NCI-H524 (cell line): ENCODE measurements at places on chromosomes 2 and 18.

GRCh38 chr18:60485201-60485600 lies 112.6 kb upstream of the MC4R start:
- no peak for DNase-seq

DNA sequence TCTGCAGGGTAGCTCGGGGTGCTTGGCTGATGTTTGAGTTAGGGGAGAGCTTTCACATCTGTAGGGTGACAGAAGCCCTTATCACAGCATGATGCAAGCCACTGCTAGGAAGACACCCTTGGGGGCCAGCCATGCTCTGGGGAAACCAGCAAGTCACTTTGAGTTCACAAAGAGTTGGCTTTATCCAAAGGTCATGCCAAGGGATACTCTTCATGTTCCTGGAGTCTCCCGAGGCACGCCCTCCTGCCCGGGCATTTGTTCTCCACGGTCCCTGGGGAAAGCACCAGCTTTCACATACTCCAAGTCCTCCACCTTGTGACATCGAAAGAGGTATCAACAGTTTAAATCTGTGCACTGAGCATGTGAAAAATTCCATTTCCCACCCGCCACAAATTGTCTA lies 227.7 kb downstream of the VAPA start:
- no peak for DNase-seq

- DNase-seq = no peak
These were observed 83.0 kb upstream of the HS6ST1 start for GRCh38 chr2:128401680-128402079.

DNA sequence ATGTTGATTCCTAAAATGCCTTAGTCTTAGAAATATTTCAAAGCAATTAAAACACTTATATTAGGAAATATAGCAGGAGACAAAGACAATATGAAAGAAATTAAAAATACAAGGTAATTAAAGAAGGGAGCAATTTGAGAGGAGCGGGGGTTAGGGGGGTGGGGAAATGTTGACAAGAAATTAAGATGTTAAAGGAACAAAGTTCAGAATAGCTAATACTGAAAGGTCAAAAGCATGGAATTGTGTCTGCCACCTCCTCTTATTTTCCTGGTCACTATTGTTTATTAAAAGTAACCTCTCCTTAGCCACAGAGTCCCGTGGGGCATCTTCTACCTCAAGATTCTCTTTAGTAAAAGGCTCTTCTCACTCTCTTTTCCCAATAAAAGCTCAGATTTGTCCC lies 244.1 kb downstream of the MREG start:
- no peak for DNase-seq

DNA sequence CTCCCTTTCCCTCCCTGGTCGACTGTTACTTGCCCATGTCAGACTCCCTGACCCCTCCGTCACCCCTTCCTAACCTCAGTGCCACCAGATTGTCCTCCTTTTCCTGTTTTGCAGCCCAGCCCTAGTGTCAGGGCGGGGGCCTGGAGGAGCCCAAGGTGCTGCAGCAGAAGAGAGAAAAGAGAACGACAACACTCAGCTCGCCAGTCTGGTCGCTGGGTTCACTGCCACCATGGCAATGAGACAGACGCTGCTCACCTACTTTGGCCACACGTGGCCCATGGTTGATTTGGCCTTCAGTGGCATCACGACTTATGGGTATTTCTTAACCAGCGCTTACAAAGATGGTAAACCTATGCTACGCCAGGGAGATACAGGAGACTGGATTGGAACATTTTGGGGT lies 108.4 kb upstream of the RMDN2 start:
- DNase-seq = no peak

- DNase-seq = no peak
These were observed 67.8 kb downstream of the COA5 start for GRCh38 chr2:98540536-98540935.

DNA sequence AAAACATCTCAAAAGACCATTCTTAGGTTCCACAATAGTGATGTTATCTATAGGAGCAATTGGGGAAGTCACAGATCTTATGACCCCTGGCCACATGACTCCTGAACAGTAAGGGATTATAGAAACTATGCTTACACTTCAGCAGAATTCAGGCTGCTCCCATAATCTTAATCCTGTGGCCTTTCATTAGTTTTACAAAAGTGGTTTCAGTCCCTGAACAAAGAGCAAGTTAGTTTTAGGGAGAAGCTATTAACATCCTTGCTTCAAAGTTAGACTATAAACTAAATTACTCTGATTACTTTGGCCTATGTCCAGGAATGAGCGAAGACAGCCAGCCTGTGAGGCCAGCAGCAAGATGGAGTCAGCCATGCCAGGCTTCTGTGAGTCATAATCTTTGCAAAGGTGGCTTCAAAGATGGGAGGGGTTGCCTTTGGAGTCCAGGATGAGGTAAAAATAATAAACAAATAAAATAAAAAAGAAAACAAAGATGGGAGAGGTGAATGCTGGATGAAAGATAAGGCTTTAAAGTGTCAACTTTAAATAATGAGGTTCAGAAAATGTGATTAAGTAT lies 168.7 kb upstream of the NDUFV2 start:
- DNase-seq = no peak

DNA sequence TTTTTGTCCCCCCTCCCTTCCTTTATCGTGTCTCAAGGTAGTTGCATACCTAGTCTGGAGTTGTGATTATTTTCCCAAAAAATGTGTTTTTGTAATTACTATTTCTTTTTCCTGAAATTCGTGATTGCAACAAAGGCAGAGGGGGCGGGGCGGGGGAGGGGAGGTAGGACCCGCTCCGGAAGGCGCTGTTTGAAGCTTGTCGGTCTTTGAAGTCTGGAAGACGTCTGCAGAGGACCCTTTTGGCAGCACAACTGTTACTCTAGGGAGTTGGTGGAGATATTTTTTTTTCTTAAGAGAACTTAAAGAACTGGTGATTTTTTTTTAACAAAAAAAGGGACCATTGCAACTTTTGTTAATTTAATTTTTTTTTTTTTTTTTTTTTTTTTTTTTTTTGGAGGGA lies 2.1 kb downstream of the SOX11 start:
- peak; percentile 68 for DNase-seq

DNA sequence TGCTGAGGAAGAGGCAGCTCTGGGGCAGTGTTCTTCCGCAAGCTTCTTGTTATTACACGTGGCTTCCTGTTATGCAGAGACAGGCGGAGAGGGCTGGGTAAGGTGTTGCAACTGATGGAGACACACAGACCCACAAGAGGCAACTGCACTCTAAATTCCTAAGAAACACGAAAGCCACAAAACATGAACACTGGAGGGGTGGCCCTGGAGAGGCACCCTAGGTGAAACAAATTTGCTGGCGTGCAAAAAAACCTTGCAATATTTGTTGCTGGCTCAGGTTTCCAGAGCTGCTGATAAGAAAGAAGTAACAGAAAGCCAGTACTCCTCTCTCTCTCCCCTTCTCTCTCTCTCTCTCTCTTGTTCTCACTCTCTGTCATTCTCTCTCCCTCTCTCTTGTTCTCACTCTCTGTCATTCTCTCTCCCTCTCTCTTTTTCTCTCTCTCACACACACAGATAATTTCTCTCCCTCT lies 31.8 kb downstream of the ARHGAP25 start:
- DNase-seq = no peak

GRCh38 chr2:199704358-199705238 lies 146.4 kb downstream of the FTCDNL1 start:
- DNase-seq = peak; percentile 3

GRCh38 chr2:60465736-60466135 lies 87.7 kb downstream of the BCL11A start:
- no peak for DNase-seq

DNA sequence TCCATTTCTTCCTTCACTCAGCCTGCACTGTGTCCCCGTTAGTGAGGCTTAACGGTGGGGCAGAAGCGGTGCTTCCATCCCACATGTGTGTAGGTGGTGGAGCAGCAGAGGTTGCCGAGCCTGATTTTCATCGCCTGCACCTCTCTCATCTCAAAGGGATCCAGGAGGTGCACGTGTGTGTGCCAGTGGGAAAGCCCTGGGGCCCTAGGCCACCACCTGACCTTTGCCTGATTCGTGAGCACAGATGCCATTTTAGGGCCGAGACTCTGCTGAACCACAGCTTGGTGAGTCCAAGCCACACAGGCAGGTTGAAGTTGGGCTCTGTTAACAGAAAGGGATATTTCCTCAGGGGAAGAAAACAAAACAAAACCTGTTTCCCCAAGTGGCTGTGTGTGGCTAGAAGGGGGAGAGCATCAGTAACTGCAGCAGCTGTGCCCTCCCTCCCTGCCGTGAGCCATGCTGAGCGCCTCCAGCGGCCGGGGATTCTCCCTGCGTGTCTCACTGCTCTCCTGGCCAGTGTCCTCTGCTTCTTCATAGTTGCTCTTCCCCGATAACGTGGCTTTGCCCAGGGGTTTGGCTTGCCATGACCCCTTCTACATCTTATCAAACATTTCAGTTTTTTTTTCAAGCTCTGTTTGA lies 81.5 kb downstream of the MAPRE2 start:
- DNase-seq = peak; percentile 74

- no peak for DNase-seq
These were observed 232.4 kb downstream of the CD226 start for GRCh38 chr18:69715191-69715795.

DNA sequence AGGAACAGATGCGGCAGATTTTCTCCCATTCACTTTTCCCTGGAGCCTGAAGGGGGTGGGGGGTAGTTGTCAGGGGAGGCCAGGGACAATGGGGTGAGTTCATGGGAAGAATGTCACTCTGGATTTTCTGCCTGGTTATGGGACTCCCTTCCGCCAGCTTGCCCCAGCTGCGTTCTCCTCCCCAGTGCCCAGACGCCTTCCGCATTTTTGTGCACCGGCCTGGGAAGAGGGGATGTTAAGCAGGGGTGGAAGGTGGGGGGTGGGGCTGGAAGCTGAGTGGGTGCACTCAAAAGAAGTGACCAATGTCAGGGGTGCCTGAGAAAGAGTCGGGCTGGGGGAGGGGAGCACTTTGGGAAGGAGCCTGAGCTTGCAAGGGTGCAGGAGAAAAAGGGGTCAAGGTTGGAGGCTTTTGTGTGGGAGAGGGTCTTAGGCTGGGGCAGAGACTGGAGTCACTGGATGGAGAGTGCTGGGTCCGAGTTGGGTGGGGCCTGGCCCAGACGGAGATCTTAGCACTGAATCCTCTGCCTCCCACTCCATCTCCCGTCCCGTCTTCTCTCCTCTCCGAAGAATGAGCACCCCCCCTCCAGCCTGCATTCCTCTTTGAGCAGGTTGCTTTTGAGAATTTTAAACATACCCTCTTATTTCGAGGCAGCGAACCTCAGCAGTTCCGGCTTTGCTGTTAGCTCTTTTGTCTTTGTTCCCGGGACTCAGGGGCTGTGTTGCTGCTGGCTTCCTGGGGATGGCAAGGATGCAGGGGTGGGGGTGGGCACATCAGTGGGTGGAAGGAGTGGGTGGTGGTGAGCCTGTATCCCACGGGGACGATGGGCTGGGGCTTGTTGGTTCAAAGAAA lies 2.7 kb downstream of the IGFBP2 start:
- DNase-seq = peak; percentile 36

- no peak for DNase-seq
These were observed 8.1 kb downstream of the RAB31 start for GRCh38 chr18:9715978-9716774.

GRCh38 chr2:10019174-10019573 lies 24.2 kb upstream of the KLF11 start:
- no peak for DNase-seq

GRCh38 chr2:203908797-203909185 lies 27.8 kb upstream of the ICOS start:
- DNase-seq = no peak

GRCh38 chr18:62452280-62452831 lies 70.5 kb upstream of the ZCCHC2 start:
- no peak for DNase-seq

DNA sequence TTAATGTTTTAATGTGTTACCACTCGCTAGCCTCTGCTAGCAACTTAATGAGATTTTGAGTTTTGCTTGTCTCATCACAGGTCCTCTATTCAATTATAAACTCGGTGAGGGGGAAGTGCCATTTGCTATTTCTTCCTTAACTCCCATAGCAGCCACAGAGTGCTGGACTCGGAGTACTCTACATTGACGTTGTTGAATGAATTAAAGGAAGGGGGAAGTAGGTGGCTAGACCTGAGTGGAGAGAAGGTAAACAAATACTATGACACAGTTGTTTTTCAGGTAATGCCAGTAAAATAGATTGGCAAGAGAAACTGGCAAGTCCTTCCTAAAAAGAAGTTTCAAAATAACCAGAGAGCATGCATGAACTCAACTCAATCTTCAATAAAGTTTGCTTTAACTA lies 339.3 kb downstream of the HRH4 start:
- no peak for DNase-seq

GRCh38 chr18:38690626-38691025 lies 1125.0 kb upstream of the CELF4 start:
- no peak for DNase-seq

- no peak for DNase-seq
These were observed 1143.9 kb upstream of the NXPH2 start for GRCh38 chr2:139924070-139924469.

- peak; percentile 67 for DNase-seq
These were observed 723 bp upstream of the SLC30A3 start for GRCh38 chr2:27263287-27264252.

DNA sequence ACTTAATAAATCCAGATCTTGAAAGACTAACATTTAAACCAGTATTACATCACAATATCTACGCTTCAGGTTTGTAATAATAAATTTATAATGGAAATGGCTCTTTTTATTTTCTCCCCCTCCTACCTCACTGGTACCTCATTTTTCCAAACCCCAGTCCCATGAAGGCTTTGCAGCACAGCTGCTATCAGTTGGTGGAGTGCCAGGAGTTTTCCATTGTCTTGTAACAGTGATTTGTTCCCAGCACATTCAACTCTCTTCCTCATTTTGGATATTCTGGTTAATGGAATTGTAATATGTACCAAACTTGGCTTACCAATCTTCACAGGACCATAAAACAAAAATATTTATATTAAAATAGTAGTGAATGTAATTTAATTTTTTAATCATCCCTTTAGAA lies 91.2 kb downstream of the VRK2 start:
- DNase-seq = no peak

DNA sequence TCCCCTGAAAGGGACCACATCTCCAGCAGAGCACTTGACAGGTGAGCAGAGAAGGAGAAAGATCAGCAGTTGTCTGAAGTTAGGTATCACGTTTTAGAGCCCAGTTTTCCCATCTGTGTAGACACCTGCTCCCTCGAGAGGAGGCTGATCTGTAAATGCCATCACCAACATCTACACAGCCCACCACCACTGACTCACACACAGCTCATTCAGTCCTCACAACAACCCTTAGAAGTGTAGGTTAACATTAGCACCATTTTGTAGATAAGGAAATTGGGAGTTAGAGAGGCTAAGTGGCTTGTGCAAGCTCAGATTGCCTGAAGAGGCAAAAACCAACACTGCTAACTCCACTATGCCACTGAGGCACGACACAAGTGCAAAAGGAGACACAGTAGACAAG lies 37.2 kb upstream of the STAT1 start:
- DNase-seq = no peak

DNA sequence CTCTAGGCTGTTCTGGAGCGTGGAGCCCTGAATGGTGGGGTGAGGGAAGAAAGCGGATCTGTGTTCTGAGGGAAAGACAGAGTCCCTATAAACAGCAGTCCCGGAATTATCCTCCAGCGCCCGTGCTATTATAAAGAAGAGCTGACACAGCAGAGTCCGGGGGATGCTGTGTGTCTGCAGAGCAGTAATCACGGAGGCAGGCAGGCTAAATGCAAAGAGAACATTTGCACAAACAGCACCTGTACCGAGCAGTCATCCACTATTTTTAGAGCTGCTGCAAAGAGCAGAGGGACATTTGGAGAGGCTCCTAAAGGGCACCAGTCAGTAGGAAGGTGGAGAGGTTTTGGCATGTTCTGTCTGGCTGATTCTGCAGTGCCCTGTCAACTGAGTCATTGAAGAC lies 293.8 kb upstream of the SLC14A2 start:
- DNase-seq = no peak
